Fibroblast of skin of scalp (primary cell): ENCODE measurements at places on chromosomes 7 and 10.

- DNase-seq, result no peak
Measured at GRCh38 chr10:71737834-71738197, 18.2 kb upstream of the C10orf105 start.

- DNase-seq, result no peak
Measured at GRCh38 chr7:148717266-148717793, 18.6 kb downstream of the CUL1 start.

DNA sequence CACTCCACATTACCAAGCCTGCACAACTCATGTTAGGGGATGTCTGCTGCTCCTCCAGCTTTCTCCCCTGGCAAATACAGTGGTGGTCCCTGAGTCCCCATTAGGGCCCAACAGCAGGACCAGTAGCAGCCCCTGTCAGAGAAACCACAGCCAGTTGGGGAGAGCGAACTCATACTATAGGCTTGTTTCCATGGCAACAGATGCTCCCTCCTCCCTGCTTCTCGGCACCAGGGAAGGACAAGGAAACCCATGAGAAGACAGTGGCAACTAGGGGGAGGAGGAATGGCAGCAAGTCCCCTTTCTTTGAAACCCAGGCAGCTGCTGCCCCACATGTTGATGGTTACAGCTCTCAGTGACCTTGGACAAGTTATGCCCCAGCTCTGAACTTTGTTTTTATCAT, 326.4 kb downstream of the KCNMA1 start:
- peak; percentile 48 for DNase-seq

DNA sequence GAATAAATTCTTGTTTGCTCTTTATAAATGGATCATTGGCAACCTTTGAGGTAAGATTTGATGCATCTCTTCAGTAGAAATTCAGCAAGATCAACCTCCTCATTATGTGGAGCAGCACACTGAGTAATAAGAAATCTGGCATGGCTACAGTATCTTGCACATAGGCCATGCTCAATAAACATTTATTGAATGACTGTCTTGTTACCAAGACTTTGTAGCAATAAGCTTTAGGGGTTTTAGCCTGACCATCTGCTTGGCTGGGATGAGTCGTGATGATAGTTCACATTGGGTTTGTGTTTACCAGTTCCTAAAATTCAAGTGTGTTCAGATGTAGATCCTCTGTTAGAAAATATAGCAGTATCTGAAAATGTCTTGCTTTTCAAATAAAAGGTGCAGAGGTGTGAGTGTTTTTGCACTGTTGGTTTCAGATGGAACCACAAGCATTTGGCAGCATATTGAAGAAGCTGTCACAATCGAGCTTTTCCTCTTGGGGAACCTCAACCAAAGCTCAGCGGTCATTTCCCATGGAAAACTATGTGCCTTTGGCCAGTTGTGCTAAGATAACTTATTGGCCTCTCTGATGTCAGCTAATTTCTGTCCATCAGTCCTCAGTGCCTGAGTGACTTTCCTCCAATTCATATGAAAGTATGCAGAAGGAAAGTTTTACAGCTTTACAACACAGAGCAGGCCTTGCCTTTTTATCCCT, 442.6 kb downstream of the GFRA1 start:
- DNase-seq, result peak; percentile 57

- peak; percentile 53 for DNase-seq
Measured at GRCh38 chr10:49592726-49593563, 17.2 kb upstream of the SLC18A3 start.

GRCh38 chr10:130360826-130361311, 224.7 kb downstream of the GLRX3 start:
- DNase-seq, result no peak

DNA sequence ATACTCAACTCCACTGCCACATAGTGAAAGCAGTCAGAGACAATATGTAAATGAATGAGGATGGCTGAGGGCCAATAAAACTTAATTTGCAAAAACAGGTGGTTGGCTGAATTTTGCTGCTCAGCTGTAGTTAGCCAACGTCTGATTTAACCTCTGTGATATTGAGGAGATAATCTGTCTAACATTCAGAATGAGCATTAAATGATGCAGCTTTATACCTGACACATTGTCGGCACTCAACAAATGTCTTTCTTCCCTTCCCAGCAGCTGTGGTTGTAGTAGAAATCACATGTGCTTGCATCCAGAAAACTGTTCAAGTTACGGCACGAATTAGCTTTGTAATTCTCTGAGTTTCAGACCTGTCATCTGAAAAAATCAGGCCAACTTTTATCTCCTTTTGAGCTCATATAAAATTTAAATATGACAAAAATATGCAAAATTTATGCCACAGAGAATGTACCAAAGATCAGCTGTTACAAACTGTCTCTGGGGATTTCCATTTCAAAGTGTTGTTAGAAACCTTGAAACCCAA, 1239.7 kb downstream of the GATA3 start:
- no peak for DNase-seq

- peak; percentile 52 for DNase-seq
Measured at GRCh38 chr7:16564909-16565426, 38.3 kb downstream of the LRRC72 start.

- no peak for DNase-seq
Measured at GRCh38 chr10:117390420-117390819, 15.2 kb upstream of the PDZD8 start.

DNA sequence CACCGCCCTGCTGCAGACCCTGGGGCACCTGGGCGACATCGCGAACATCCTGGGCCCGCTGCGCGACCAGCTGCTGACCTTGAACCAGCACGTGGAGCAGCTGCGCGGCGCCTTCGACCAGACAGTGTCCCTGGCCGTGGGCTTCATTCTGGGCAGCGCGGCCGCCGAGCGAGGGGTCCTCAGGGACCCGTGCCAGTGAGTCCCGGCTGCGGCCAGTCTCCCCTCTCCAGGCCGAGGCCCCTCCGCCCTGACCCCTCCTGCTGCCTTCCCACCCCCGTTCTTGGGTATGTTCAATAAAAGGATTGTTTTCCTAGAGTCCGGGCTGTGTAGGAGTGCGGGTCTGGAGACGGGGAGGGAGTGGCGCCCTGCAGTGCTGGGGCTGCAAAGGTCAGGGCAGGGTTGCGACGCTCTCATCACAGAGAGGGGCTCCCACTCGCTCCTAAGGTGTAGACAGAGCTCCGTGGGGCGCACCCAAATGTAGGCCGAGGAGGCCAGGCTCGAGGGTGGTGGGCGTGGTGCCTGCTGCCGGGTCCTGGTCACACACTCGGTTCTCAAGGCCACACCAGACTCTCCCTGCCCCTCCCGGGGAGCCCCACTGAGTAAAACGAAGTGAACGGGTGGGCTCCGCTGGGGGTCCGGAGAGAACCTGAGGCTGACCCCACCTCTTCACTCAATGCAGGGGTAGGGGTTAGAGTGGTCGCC, 1.4 kb downstream of the UTF1 start:
- no peak for DNase-seq

- DNase-seq, result no peak
Measured at GRCh38 chr7:78370936-78371335, 572.4 kb downstream of the PHTF2 start.

DNA sequence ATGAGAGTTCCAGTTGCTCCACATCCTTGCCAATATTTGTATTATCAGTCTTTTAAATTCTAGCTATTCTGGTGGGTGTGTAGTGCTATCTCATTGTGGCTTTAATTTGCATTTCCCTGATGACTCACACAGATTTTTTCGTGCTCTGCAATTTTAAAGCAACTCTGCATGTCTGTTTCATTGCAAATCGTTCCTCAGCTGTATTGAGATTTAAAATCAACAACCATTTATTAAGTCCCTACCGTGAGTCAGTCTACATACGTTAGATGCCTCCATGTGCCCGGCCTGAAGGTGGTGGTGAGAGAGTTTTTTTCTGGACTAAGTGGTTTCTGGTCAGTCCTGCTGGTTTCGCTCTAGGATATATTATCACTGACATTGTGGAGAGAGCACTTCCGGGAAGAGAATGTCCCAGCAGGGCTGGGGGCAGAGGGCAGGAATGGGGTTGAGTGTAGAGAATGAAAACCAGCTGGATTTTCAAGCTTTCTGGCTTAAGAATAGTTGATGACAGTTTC, 8.4 kb upstream of the HYCC1 start:
- peak; percentile 87 for DNase-seq

DNA sequence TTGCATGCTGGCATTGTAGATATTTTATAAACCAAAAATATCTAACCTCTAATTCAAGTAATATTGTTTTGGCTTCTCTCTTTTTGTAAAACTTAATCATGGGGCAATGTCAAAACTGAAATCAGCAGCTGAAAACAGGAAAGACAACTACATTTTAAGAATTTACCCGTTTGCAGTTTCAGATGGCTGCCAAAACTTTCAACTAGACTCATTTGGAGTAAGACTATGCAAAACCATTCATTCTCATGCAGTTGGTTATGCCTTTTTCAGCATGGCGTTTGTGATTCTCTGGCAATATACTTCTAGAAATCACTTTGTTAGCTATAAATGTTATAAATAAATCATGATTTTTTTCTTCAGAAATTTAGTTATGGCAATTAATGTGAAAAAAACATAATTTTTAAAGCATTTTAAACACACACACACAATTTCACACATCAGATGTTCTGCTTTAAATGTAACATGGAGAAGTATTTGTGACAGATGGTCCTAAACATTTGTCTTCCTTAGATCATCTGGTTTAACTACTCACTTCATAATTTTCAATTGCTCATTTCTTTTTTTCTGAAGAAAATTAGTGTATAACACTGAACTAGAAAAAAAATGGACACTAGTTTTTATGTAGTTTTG, 116.4 kb downstream of the ITGB8 start:
- no peak for DNase-seq

DNA sequence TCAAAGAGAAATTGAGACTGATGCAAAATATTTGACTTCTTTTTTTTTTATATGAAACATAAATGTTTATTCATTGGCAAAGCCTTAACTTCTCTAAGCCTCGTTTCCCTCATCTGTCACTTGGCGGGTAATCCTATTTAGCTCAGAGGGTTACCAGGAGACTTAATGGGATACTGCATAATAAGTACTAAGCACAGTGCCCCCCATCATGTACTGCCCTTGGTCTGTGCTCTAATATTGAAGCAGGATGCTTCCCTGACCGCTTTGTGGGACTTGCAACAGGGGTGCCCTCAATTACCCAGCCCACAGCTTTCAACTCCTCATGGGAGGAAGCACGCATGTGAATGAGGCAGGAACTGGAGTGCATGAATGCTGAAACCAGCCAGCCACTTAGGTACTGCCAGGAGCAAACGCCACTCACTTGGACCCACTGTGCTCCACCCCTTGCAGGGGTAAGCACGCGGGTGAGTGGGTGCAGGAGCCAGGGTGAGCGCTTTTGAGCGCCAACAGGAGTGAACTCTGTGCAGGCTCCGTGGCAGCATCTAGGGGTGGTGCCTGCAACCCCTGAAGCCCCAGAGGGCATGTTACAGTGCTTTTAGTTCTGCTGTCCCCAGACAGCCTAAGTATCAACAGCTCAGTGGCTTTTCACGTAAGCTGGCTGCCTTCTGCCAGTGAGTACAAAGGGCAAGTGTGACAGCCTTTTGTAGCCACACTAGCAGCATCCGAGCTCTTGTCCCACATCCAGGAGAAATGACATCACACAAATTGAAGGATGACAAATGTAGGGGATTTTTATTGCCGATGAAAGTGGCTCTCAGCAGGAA, 209.8 kb upstream of the C7orf33 start:
- DNase-seq, result no peak

- DNase-seq, result no peak
Measured at GRCh38 chr7:880450-880849, 4.1 kb downstream of the GET4 start.

GRCh38 chr7:142689439-142690120, 59.7 kb upstream of the PRSS1 start:
- no peak for DNase-seq
